Trophoblast cell (in vitro differentiated cells and primary cell): ENCODE measurements at places on chromosomes 7 and 10.
A peak's percentile ranks its signal among the peaks of the same experiment; 100 is the strongest.

DNA sequence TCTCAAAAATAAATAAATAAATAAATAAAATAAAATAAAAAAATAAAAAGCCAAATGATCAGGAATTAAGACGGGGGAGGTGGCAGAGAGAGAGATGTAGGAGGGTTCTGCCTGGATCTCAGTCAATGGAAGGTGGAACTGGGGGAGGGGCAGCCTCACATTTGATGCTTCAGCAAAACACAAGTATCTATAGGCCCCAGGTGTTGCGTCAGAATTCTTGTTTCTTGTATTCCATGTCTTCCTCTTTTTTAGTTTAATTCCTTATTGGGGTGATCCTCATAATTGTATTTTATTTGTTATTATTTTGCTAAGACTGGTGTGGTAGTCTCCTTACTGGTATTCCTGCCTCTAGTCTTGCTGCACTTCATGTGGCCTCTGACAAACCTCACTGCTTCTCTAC is 41.4 kb upstream of the SMARCD3 start:
- no peak for DNase-seq

- DNase-seq = peak; percentile 72
These were observed 282.0 kb downstream of the ADK start for GRCh38 chr10:74432841-74433594.

DNA sequence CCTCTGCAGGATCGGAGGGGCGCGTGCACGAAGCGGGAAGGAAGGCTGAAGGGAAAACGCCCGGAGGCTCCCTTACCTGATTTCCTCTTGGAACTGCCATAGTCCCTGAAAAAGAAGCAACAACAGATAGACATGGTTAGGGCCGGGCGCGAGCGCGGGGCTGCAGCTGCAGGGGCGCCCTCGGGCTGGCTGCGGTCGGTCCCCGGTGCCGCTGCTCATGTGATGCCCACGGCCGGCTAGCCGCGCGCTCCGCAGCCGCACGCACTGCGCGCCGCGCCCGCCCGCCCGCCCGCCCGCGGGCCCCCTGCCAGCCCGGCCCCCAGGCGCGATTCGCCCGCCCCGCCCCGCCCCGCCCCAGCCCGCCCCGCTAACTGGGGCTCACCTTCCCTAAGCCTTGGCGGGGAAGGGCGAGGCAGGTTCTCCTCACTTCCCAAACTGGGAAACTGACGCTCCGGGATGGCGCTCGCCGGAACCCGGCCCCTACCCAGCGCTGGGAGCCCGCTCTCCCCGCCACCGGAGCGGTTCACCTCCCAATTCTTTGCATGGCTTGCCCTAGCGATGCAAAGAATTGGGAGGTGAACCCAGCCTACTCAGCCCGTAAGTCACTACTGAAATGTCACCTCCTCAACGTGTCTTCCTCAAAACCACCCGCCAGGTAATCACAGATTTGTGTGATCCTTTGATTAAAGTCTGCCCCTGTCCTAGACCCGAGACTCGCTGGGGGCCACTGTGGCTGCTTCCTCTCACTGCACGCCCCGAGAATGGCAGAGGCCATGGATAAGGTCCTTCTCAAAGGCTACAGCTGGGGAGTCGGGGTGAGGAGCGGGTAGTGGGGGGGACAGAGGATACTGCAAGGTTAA is 162.2 kb downstream of the SH3PXD2A start:
- no peak for DNase-seq

- DNase-seq = no peak
These were observed 1.6 kb downstream of the FOXL3 start for GRCh38 chr7:291373-292092.

DNA sequence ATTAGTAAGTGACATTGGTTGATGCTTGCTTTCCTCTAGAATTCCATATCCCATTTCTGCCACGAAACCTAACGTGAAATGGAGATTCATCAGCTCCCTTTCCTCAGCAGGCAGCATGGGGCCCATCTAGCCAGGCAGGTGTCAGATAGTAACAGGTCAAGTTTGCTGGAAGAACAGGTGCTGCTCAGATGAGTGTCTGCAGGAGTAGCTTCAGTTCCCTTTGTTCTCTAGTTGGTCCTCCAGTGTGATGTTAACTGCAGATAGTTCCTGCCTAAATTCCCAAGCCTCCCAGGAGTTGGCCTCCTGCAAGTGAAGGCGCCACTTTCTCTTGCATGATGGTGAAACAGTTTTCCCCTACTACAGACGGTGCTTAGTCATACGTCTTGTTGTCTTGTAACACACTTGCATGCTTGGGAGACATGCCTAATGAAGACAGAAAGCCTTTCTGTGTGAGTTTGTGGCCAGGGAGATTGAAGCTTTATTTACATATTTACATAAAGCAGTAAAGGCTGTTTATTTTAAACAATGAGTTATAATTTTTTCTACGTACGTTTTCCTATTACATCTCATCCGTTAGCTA is 175.4 kb downstream of the CHN2 start:
- no peak for DNase-seq

DNA sequence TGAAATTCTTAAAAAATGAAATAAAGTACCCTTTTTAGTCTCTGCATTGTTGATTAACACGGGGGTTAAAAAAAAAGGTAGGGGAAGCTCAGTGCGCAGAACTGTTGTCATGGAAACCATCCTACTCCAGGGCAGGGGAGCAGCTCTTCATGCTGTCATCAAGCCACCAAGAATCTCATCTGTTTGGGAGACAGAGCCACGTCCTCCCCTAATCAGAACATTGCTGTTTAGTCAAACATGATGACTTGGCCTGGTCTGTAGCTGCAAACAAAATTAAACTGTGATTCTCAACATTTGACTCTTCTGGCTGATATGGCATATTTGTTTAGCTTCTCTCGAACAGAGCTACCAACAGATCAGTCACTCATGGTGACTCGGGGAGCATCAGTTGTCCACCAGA is 254.4 kb upstream of the KLF14 start:
- DNase-seq = peak; percentile 31

DNA sequence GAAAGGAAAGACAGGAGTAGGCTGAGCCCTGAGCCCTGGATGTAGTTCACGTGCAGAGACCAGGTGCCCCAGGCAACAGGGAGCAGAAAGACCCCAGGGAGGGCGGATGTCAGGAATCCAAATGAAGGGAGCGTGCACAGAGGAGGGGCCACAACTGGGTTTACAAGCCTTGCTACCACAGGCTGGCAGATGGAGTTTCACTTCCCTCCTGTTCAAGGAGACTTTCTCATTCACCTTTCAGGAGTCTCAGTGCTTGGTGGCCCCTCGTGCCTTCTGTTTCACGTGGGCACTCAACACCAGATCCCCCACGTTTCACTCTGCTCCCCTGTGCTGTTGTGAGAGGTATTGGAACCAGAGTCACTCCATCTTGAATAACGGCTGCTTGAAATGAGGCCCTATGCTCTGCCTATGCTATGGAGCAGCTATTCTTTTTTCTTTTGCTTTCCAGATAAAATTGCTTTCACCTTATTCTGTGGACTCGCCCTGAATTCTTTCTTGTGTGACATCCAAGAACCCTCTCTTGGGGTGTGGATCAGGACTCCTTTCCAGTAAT is 601.4 kb upstream of the IGFBP3 start:
- DNase-seq = no peak
